ENCODE measurements at places on chromosomes 7 and 10. TPM values are rescaled to one million over a fixed set of nuclear protein-coding genes. Genes with fewer than 3 reads are reported as not detected.

Gene MYH16
- total RNA-seq: not detected

DNA sequence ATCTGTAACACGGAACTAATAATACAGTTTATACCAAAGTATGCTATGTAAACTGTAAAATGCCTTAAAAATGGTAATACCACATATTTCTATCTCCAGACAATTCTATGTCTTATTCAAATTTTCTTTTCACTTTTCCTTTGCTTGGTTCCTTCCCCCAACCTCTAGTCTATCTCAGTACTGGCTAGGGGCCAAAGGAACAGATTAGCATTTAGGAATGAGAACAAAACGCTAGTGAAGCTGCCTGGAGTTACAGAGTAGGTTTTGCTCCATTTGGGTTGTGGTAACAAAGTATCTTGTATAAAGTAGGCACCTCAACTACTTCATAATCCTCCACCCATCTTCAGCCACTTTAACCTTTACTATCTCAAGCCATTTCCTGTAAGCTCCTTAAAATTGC is 94.1 kb downstream of the HBP1 start:
- peak overlapping the region; percentile 2 for H3K27ac ChIP-seq
- H3K4me1 ChIP-seq: no peaks in the 10 kb centered on the region
- DNase-seq: no peak
- H3K4me3 ChIP-seq: no peak overlapping the region

DNA sequence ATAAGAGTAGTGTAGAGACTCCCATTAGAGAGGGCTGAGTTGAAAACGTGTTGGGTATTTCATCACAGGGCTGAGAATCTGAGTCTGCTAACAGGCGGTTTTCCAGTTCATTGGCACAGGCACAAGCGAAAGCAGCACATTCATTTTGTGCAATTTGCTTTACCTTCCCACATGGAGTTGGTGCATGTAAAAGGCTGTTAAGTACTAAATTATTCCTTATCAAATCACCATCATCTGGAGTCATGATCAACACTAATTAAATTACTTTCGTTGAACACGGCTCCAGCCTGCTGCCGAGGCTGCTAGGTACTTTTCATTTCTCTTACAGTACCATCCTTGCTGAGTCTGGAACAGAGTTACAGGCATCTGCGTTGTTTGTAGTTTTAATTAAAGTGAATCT is 43.8 kb downstream of the ETV1 start:
- no peak overlapping the region for H3K27ac ChIP-seq
- no peaks in the 10 kb centered on the region for H3K4me1 ChIP-seq
- DNase-seq: no peak

Gene SLC29A3
- total RNA-seq: 5.6 TPM

- H3K27ac ChIP-seq: peak overlapping the region; percentile 12
- H3K36me3 ChIP-seq: peaks cover 8% of the 10 kb centered on the region
- no peak for DNase-seq
- H3K4me3 ChIP-seq: no peak overlapping the region
- H3K4me1 ChIP-seq: peaks cover 1% of the 10 kb centered on the region
Observed at GRCh38 chr10:132364594-132364970, 32.4 kb upstream of the PWWP2B start.

Gene CBX3
- total RNA-seq: 235 TPM

GRCh38 chr10:46548498-46549090 is 7.9 kb downstream of the GPRIN2 start:
- H3K36me3 ChIP-seq: no peaks in the 10 kb centered on the region
- no peaks in the 10 kb centered on the region for H3K4me1 ChIP-seq
- peaks cover 4% of the 10 kb centered on the region for H3K27me3 ChIP-seq
- no peak for DNase-seq
- H3K4me3 ChIP-seq: no peak overlapping the region

GRCh38 chr10:126637501-126637900 is 33.0 kb downstream of the C10orf90 start:
- no peak for DNase-seq
- H3K27ac ChIP-seq: no peak overlapping the region
- no peaks in the 10 kb centered on the region for H3K4me1 ChIP-seq

Gene FAM24A
- not detected for total RNA-seq

- H3K27ac ChIP-seq: no peak overlapping the region
- peaks cover 93% of the 10 kb centered on the region for H3K27me3 ChIP-seq
- H3K4me3 ChIP-seq: no peak overlapping the region
- H3K4me1 ChIP-seq: peaks cover 9% of the 10 kb centered on the region
- no peak for DNase-seq
Observed at GRCh38 chr10:110163192-110163773, 44.1 kb upstream of the MXI1 start.

DNA sequence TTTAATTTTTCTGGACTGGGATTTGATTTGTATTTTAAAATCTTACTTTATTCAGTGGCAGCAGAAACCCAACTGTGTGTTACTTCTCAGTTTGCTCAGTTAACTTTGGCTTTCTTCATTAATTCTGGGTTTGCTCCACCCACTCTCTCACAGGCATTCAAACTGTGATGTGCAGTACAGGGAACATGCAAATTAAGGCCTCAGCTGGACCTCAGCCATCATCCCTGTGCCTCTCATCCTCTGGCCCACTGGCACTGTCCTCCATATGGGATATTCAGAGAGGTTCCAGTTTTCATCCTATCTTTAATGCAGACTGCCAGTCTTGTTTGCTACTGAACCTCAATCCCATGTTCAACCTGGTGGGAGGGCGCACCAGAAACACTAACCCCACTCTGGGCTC is 743.4 kb upstream of the IGFBP3 start:
- no peak overlapping the region for H3K27ac ChIP-seq
- DNase-seq: no peak
- H3K27me3 ChIP-seq: no peaks in the 10 kb centered on the region
- H3K4me1 ChIP-seq: no peaks in the 10 kb centered on the region
- no peaks in the 10 kb centered on the region for H3K36me3 ChIP-seq
- H3K4me3 ChIP-seq: no peak overlapping the region

Gene ZNF394
- 65.1 TPM for total RNA-seq

DNA sequence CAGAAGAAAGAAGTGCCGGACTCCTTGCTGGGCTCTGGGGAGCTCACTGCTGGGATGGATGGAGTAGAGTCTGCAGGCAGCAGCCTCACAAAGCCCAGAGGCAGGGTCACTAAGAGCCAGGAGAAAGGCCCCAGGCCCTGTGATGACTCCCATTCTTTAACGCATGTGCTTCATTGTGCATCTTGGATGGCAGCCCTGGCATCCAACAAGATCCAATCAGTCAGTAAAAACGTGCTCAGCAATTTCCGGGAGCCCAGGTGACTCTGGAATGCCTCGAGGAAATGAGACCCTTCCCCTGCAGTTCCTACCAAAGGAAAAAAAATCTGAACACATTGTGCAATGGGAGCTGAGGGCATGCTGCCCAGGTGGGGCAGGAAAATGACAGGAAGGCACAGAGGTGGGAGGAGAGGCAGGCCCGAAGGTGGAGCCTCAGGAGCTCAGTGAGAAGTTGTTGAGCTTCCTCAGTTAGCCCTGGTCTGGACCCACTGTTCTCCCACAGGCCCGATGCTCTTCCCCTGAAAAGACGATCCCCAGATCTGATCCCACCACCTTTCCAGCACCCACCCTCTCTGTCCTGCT is 60.7 kb upstream of the TMEM72 start:
- H3K27ac ChIP-seq: no peak overlapping the region
- no peaks in the 10 kb centered on the region for H3K4me1 ChIP-seq
- H3K36me3 ChIP-seq: no peaks in the 10 kb centered on the region
- no peaks in the 10 kb centered on the region for H3K27me3 ChIP-seq

DNA sequence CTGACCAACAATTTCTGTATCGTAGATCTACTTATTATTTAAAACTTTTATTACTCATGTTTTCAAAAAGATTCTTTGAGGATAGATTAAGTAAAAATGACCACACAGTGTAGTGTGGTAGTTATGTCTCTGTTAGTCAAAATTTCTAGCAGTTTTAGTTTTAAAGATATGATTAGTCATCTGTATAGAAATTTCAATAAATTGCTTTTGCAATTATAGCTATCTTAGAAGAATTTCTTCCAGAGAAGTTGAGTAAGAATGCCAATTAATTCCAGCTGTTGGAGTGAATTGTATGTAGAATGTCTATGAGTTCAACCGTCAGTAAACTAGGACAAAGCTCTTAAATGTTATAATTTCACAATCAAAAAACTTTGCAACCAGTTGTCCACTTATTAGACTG is 229.7 kb downstream of the CDK14 start:
- H3K36me3 ChIP-seq: no peaks in the 10 kb centered on the region
- H3K27ac ChIP-seq: no peak overlapping the region
- no peak for DNase-seq
- H3K4me1 ChIP-seq: no peaks in the 10 kb centered on the region

Gene EPHA1
- 27.3 TPM for total RNA-seq

Gene CEP55
- 50.7 TPM for total RNA-seq

Gene ZNF398
- 15.6 TPM for total RNA-seq
